ENCODE measurements at places on chromosomes 11 and 22.

DNA sequence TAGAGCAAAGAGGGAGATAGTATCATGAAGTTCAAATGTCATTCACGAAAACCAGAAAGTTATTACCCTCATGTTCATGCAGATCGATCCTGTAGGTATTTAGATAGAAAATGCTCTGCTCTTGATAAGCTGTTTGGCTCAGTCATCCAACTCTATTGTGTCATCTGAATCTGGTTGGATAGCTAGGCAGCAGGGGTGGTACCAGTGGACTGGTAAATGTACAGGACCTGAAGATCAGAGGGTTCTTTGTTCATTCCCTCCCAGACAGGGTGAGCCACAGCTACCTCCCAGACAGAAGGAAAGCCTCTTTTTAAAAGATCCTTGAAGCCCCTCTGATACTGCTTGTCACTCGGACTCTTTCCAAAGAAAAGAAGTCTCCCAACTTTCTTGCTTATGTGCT lies 29.8 kb upstream of the DRD2 start:
- DNase-seq = no peak

DNA sequence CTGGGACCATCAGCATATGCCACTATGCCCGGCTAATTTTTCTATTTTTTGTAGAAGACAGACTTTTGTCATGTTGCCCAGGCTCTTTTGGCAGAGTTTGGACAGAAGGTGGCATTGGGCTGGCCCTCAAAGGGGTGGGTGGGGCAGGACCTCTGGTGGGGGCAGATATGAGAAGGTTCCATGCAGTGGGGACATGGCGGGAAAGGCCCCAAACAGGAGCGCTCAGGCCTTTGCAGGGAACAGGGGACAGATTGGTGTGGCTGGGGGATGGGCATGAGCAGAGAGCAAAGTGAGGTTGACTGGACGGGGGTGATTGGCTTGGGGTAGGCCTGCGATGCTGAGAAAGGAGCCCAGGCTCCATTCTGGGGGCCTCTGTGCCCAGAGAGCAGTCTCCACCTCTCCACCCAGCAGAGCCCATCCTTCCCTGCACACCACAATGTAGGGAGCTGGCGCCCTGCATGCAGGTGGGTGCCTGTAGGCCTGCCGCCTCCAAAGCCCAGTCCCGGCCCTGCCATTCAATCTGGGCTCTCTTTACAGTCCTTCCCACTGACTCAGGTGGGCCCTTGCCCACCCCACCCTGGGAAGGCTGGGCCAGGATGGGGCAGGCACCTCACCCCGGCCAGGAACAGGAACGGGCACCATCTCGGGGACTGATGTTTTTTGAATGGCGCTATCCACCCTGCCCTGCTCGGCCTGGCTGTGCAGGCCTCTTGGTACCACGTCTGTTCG lies 98.7 kb downstream of the MORC2 start:
- no peak for DNase-seq

GRCh38 chr11:32885556-32885955 lies 7.1 kb upstream of the QSER1 start:
- no peak for DNase-seq

DNA sequence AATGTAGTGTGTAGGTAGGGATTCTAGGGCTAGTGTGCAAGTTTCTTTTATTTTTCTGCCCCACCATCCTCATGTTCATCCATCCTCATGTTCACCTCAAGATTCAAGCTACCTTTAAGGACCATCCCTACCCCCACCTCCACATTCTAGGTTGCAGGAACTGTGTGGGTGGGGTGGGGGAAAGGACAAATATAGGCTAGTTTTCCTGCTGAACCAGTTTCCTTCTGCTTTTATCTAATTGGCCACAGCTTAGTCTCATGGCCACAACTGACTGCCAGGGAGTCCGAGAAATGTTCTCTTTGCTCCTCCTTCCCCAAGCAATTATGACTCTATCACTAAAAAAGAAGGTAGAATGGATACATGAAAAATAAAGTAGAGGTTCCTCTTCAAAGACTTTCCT lies 179.0 kb upstream of the LARGE1 start:
- DNase-seq = no peak

GRCh38 chr11:64415286-64415685 lies 56.3 kb downstream of the RPS6KA4 start:
- no peak for DNase-seq

Measured in effector CD4-positive, alpha-beta T cell (primary cell).